Activated naive CD8-positive, alpha-beta T cell treated with anti-CD3 and anti-CD28 coated beads, Interleukin-2, amount 50 U/mL, for 16 hours (primary cell): ENCODE measurements at places on chromosomes 1 and 21.

DNA sequence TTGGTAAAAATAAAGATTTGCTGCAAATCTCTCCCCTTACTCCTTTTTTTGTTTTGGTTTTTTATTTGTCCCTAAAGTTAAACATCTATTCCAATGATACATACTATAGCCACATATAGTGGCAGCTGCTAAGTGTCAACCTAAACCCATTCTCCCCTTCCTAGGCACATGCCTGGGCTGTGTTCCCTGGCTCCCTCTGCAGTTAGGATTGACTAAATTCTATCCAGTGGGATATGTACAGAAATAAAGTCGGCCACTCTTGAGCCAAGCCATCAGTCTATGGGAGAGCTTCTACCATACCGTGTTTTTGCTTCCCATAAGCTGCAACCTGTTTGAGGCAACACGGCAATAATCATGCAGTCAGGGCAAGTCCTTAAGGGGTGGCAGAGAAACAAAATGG is 23.6 kb downstream of the MCOLN3 start:
- no peak for DNase-seq

DNA sequence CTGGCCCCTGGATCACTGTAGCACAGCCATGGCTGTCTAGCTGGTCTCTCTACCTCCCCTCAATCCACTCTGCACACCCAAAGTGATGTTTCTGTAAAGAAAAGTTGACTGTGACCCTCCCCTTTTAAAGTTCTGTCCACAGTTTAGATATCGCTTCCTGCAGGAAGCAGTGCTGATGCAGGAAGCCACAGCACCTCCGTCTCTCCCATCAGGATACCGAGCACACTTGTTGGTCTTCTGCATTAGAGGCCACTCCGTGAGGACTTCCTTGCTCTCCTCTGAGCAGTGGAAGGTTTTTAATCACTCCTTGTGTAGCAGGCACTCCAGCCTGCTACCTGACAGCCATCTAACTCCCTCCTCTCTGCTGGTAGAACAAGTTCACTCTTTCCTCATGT is 69.5 kb downstream of the GADD45A start:
- no peak for DNase-seq

DNA sequence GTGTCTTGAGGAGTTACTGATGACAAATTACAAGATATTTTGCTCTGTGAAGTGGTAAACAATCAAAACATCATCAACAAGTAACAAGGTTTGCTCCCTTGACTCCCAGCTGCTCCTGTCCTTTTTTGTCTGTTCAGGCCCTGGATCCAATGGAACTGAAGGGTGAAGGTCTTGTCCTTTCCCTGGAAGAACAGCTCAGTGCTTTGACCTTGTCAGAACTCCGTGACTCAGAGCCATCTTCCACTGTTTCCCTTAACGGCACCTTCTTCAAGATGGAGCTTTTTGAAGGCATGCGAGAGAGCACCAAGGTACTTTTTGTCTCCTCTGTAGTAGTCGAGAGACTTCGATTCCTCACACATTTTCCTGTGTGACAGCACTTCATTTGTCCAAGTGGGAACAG is 29.0 kb downstream of the TRIM45 start:
- DNase-seq, result no peak

GRCh38 chr21:46018615-46019014 is 37.0 kb downstream of the COL6A1 start:
- no peak for DNase-seq

GRCh38 chr1:29936031-29936544 is 699.8 kb downstream of the PTPRU start:
- no peak for DNase-seq

DNA sequence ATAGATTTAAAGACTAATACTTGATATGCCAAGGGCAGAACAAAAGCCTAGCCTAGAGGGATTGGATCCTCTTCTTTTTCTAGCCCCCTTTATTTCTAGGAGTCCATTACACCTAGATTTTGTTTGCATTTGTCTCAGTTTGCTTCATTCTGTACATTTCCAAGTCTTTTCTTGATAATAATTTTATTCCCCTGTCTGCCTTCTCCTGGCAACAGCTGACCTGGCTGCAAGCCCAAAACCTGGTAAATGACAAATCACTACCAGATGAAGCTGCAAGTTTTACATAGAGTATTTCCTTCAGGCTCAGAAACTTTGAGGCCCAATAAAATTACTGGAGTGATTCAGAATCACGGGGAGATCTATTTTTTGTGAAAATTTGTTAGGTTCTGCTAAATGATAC is 36.5 kb upstream of the LHX8 start:
- no peak for DNase-seq

DNA sequence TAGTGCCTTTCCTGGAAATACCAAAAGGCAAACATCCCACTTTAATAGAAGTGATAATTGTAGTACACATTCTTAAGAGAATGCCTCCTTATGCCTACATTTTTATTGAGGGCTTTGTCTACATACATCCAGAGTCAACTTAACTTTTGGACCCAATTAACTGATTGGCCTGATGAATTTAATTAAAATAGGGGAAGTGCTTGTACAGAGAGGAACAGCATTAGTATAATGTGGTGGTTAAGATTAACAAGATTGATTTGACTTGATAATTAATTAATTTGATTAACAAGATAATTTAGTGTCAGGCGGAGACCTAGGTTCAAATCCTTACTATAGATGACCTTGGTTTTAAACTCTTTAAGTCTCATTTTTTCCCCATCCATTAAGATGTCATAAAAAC is 111.4 kb downstream of the NFIA start:
- DNase-seq, result no peak

- DNase-seq, result no peak
Measured at GRCh38 chr1:71222668-71223067, 141.8 kb upstream of the ZRANB2 start.

GRCh38 chr21:37564924-37565529 is 198.5 kb downstream of the DYRK1A start:
- DNase-seq, result no peak

- DNase-seq, result no peak
Measured at GRCh38 chr21:43919871-43920801, 55.1 kb downstream of the AGPAT3 start.

- no peak for DNase-seq
Measured at GRCh38 chr1:8120693-8121260, 94.7 kb upstream of the ERRFI1 start.

DNA sequence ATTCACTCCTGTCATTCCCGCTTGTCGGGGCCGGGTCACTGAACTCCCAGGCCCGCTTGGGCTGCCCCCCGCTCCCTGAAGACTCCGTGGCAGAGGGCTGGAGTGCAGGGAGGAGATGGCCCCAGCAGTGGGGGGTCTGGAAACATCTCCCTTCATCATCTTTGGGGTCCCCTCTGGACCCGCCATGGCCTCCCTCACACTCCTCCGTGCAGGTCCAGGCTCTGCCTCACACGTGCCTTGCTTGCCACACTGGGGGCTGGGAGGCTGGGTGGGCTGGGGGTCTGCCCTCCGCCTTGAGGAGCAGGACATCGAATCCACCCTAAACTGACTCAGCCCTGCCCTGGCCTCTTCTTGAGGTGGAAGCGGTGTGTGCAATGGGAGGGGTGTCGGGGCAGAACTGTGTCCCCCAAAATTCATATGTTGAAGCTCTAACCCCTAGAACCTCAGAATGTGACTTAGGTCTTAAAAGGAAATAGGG is 35.2 kb downstream of the POFUT2 start:
- DNase-seq, result no peak

DNA sequence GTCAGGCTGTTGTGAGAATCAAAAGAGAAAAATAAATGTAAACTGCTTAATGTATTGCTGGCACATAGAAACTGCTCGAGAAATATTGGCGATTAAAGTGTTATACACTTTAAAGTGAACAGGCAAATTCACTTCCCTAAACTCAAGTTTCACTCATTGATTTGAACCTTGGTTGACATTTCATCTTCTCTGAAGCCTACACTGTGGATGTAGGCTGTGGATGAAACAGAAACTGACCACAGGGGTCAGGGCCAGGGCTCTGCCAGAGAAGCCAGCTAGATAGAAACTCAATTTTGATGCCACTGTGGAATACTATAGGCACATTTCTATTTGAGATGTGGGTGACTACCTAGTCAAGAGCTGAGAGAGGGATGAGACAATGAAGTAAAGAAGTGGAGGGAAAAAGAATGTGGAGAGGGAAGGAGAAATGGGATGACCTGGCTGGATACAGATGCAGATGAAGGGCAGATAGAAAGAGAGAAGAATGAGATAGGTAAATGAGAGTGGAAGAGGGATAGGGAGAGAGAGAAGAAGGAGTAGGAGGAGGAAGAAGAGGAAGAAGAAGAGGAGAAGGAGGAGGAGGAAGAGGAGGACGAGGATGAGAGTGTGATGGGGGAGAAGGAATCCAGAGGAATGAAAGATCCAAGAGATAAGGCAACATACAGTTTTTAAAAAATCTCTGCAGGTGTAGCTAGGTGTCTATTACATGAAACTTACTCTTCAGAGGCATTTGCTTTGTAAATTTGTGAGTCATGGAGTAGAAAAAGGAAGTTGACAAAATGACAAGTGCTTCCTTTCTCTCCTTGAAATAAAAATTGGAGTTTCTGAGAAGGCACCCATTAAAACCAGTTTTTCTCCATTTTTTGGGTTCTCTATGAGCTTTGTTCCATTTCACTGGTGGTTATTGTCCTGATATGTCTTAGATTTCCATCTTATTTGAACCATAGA is 17.4 kb upstream of the CD1D start:
- DNase-seq, result no peak

GRCh38 chr1:16716691-16717335 is 23.5 kb upstream of the RNU1-4 start:
- no peak for DNase-seq

GRCh38 chr1:13706046-13706445 is 6.1 kb downstream of the PRDM2 start:
- no peak for DNase-seq

GRCh38 chr1:111422546-111423391 is 4.8 kb downstream of the OVGP1 start:
- no peak for DNase-seq

- DNase-seq, result no peak
Measured at GRCh38 chr1:63350320-63350719, 17.1 kb upstream of the ALG6 start.

DNA sequence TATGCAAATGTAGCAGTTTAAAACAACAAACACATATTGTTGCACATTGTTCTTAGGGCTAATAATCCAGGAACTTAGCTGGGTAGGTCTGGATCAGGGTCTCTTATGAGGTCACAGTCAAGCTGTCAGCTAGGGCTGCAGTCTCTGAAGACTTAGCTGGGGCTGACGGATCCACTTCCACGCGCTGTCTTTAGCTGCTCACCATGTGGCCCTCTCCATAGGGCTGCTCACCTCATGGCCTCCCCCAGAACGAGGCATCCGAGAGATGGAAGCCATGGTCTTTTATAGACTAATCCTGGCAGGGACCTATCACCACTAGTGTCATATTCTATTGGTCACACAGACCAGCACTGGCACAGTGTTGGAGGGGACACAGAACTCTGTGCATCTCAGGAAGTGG is 8.7 kb upstream of the OXCT2 start:
- no peak for DNase-seq

DNA sequence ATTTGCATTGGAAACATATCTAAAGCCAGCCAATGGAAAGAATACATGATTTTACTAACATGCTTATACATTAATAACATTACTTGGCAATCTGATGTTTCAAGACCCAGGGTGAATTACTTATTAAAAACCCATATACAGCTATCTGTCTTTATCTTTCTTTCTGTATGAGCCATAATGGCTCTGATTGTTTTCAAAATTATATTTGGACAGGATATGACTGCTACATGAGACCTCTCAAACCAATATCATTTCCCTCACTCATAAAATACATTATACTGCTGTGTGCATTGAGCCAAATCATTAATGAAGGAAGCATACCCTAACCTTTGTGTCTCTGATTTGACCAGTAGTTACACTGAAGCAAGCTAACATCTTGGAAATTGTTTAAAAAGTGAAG is 205.9 kb upstream of the DPYD start:
- no peak for DNase-seq
